ENCODE measurements at places on chromosomes 2 and 18.

DNA sequence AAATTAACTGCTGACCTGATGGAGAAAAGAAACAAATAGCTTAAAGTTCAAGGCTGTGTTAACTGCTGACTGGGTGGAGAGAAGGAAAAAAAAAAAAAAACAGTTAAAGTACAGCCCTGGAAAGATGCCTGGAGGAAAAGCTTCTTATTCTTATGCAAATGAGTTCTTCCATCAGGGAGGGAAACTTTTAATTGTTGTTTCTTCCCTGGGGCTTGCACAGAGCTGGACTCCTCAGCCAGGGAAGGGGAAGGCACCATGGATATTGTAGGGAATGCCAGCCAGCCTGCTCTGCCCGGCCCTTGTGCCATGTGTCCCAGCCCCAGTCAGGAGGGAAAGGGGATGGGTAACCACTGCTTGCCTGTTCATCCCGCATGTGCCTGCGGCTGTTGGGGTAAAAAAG lies 833.1 kb upstream of the CRIM1 start:
- H3K27ac ChIP-seq, result no peak overlapping the region
- no peaks in the 10 kb centered on the region for H3K27me3 ChIP-seq
- no peak overlapping the region for H3K4me3 ChIP-seq
- H3K4me1 ChIP-seq, result no peaks in the 10 kb centered on the region
- no peaks in the 10 kb centered on the region for H3K36me3 ChIP-seq

DNA sequence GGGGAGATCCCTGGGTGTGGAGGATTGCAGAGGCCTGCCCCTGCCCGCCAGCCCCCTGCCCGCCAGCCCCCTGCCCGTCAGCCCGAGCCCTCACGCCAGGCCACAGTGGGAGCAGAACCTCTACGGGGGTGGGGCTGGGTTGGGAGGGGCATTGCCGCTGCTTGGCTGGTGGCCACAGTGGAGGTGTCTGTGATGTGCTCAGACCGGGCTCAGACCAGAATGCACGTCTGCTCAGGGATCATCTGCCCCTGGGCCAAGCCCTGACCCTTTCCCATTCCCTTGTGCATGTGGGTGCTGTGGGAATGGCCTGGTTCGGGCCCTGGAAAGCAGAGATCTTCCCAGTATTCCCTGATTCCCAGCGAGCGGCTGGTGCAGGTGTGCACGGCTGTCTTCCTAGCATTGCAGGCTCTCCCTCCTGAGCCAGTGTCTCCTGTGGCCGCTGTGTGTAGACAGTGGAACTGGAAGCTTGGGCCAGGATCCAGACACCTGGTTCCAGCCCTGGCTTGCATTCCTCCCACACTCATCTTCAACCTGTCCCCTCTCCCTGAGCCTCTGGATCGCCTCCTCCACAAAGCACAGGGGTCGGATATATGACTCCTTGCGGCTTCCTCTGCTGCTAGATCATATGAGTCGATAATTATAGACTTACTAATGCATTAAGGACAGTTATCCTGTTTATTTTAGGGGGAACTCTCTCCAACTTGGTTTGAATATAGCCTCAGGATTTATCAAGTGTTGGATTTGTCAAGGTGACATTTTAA lies 161.6 kb downstream of the LDLRAD4 start:
- H3K4me3 ChIP-seq, result no peak overlapping the region
- no peaks in the 10 kb centered on the region for H3K36me3 ChIP-seq
- DNase-seq, result no peak
- peak overlapping the region; percentile 13 for H3K27ac ChIP-seq
- no peaks in the 10 kb centered on the region for H3K27me3 ChIP-seq

DNA sequence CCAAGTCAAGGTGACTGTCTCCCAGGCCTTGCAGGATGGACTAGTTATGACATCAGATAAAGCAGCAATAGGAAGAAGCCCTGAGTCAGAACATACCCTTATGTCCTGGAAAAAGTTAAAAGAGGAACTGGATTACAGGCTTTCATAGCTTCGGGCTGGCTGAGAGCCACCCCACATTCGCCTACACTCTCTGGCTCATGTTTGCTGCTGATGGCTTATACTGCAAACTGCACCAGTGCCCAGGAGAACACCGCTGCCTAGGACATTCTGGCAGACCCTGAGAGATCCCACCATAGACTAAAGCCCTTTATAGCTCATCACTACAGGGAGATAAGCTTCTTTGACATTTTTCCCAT lies 20.3 kb downstream of the SLC8A1 start:
- no peak overlapping the region for H3K27ac ChIP-seq
- no peak for DNase-seq
- no peaks in the 10 kb centered on the region for H3K27me3 ChIP-seq

- peaks cover 7% of the 10 kb centered on the region for H3K27me3 ChIP-seq
- no peak overlapping the region for H3K27ac ChIP-seq
- H3K36me3 ChIP-seq, result no peaks in the 10 kb centered on the region
- DNase-seq, result no peak
Observed at GRCh38 chr18:54957996-54958395, 1.3 kb downstream of the CCDC68 start.

DNA sequence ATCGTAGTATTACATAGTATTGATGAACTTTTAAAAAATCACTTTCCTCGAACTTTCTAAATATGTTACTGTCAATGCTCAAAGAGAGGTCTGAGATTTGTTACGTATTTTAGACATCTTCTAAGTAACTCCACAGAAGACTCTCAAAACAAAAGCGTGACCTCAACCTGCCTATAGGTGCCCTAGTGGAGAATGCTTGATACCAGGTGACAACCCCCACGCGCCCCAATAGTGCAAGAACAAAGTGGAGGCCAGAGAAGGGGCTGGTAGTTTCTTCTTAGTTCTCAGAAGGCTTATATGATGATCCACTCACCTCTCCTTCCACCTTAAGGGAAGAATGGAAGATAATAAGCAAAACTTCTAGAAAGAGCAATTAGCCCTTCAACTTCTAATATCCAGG lies 102.6 kb downstream of the ANKRD44 start:
- no peak for DNase-seq
- no peak overlapping the region for H3K4me3 ChIP-seq
- peaks cover 85% of the 10 kb centered on the region for H3K4me1 ChIP-seq
- H3K27me3 ChIP-seq, result no peaks in the 10 kb centered on the region
- H3K36me3 ChIP-seq, result peaks cover 13% of the 10 kb centered on the region

GRCh38 chr2:43879261-43879660 lies 40.5 kb downstream of the ABCG8 start:
- no peaks in the 10 kb centered on the region for H3K27me3 ChIP-seq
- H3K27ac ChIP-seq, result no peak overlapping the region
- peaks cover 7% of the 10 kb centered on the region for H3K4me1 ChIP-seq
- H3K4me3 ChIP-seq, result no peak overlapping the region
- no peak for DNase-seq

- no peak for DNase-seq
- H3K36me3 ChIP-seq, result no peaks in the 10 kb centered on the region
- H3K27me3 ChIP-seq, result no peaks in the 10 kb centered on the region
- H3K27ac ChIP-seq, result no peak overlapping the region
Observed at GRCh38 chr2:162258686-162259085, 15.4 kb upstream of the FAP start.

GRCh38 chr18:69845593-69846506 lies 101.8 kb downstream of the CD226 start:
- H3K27me3 ChIP-seq, result no peaks in the 10 kb centered on the region
- no peaks in the 10 kb centered on the region for H3K36me3 ChIP-seq
- no peak for DNase-seq
- no peak overlapping the region for H3K4me3 ChIP-seq
- no peaks in the 10 kb centered on the region for H3K4me1 ChIP-seq
- no peak overlapping the region for H3K27ac ChIP-seq

DNA sequence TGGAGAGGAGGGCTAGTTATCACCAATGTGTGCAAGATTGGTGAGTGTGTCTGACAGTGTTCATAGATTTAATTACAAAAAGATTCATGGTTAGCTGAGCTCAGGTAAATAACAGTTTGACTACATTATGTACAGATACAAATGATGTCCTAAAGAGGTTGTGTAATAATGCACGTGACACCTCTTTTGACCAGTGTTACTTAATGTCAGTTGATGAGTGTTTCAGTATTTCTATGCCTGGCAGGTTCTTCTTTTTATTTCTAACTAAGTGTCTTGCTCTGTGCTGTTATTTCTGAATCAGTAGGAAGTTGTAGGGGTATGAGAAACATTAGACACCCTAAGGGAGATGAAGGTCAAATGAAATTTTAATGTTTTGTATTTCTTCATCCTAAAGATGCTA lies 7.9 kb upstream of the INHBB start:
- H3K27ac ChIP-seq, result no peak overlapping the region
- DNase-seq, result no peak
- no peak overlapping the region for H3K4me3 ChIP-seq
- no peaks in the 10 kb centered on the region for H3K4me1 ChIP-seq
- peaks cover 67% of the 10 kb centered on the region for H3K27me3 ChIP-seq

- no peak overlapping the region for H3K27ac ChIP-seq
- H3K4me3 ChIP-seq, result no peak overlapping the region
- no peaks in the 10 kb centered on the region for H3K36me3 ChIP-seq
- no peak for DNase-seq
Observed at GRCh38 chr2:216594081-216594480, 39.1 kb upstream of the IGFBP2 start.

- H3K4me3 ChIP-seq, result no peak overlapping the region
- H3K27ac ChIP-seq, result no peak overlapping the region
- peaks cover 26% of the 10 kb centered on the region for H3K36me3 ChIP-seq
- no peaks in the 10 kb centered on the region for H3K27me3 ChIP-seq
- H3K4me1 ChIP-seq, result no peaks in the 10 kb centered on the region
Observed at GRCh38 chr2:168024459-168024858, 222.9 kb downstream of the STK39 start.

DNA sequence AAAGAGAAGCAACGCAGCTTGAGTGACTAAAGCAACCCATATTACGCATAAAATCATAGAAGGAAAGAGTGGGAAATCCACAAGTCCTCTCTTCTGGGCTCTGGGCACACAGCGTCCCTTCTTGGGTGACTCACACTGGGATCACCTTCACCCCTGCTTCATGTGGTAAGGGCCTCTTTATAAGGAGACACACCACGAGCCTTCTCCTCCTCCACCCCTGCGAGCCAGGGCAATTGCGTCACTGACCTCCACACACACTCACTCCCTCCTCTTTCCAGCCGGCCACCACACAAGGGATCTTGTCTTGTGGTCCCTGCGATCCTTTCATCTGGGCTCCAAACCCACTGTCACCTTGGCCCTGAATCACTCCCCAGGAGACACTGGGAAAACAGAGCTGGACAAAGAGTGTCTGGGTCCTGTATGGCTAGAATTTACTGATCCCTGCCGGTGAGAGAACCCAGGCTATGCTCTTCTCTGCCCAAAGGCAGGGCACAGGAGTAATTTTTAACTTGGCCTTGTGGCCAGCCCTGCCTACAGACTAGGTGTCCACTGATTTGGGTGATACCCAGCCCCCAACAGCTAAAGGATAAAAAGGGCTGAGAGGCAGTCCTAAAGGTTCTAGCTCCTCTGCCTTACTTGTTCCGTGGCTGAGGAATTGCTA lies 35.3 kb downstream of the NHEJ1 start:
- no peaks in the 10 kb centered on the region for H3K27me3 ChIP-seq
- H3K36me3 ChIP-seq, result no peaks in the 10 kb centered on the region
- no peak overlapping the region for H3K27ac ChIP-seq
- no peak for DNase-seq
- peaks cover 22% of the 10 kb centered on the region for H3K4me1 ChIP-seq

- no peaks in the 10 kb centered on the region for H3K36me3 ChIP-seq
- H3K27me3 ChIP-seq, result peaks cover 7% of the 10 kb centered on the region
- no peak overlapping the region for H3K4me3 ChIP-seq
- peaks cover 9% of the 10 kb centered on the region for H3K4me1 ChIP-seq
- H3K27ac ChIP-seq, result no peak overlapping the region
- no peak for DNase-seq
Observed at GRCh38 chr2:101517758-101518271, 42.9 kb upstream of the RFX8 start.

DNA sequence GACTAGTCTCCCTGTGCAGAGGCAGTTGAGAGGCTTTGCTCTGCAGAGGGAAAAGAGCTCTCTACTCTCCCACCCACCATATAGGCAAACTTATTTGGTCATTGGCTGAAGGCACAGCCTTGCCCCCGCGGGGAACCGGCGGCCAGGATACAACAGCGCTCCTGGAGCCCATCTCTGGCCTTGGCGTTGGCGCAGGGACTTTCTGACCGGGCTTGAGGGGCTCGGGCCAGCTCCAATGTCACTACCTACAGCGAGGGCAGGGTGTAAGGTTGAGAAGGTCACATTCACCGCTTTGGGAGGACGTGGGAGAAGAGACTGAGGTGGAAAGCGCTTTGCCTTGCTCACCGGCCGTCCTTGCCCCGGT lies 2.2 kb downstream of the ONECUT2 start:
- H3K4me3 ChIP-seq, result no peak overlapping the region
- peaks cover 5% of the 10 kb centered on the region for H3K4me1 ChIP-seq
- no peaks in the 10 kb centered on the region for H3K36me3 ChIP-seq
- DNase-seq, result no peak
- peaks cover 86% of the 10 kb centered on the region for H3K27me3 ChIP-seq

GRCh38 chr18:9574473-9575115 lies 39.8 kb downstream of the PPP4R1 start:
- H3K36me3 ChIP-seq, result peaks cover 26% of the 10 kb centered on the region
- no peak for DNase-seq
- no peaks in the 10 kb centered on the region for H3K27me3 ChIP-seq
- H3K4me1 ChIP-seq, result no peaks in the 10 kb centered on the region

DNA sequence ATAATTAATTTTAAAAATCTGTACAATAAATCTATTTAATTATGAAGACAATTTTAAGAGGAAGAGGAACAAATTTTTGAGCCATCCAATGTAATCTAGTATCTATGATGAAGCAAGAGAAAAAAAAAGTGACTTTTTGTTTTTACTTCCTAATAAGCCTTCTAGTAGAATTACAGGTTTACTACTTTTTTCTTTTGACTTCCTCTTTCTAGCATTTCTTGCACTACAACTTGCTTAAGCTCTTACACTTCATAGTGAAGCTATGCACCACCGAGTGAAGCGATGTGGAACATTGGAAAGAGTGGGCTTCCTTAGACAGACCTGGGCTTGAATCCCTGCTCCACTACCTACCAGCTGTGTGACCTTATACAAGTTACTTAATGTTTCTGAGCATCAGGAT lies 2.1 kb downstream of the SERPINB2 start:
- DNase-seq, result no peak
- H3K36me3 ChIP-seq, result no peaks in the 10 kb centered on the region
- no peaks in the 10 kb centered on the region for H3K27me3 ChIP-seq
- no peak overlapping the region for H3K27ac ChIP-seq

GRCh38 chr2:9071032-9071431 lies 67.5 kb upstream of the MBOAT2 start:
- no peaks in the 10 kb centered on the region for H3K4me1 ChIP-seq
- no peak overlapping the region for H3K27ac ChIP-seq
- no peak overlapping the region for H3K4me3 ChIP-seq
- DNase-seq, result no peak
- H3K36me3 ChIP-seq, result no peaks in the 10 kb centered on the region

DNA sequence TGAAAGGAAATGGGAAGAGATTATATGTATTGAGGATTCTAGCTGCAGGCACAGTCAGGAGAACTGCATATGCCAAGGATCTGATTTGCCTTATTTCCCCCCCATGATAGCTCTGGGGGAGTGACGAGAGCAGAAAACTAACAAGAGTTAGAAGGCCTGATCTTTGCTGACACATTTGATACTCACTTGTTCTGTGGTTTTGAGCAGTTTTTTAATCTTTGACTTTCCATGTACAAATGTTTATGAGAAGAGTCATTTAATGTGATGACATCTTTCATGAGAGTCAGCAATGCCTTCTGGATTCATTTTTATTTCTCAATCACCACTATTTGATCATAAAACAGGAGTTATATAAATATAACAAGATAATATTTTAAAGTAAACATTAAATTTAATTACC lies 12.7 kb upstream of the SERPINB7 start:
- no peak overlapping the region for H3K27ac ChIP-seq
- no peaks in the 10 kb centered on the region for H3K27me3 ChIP-seq
- no peaks in the 10 kb centered on the region for H3K4me1 ChIP-seq
